HCT116 (cell line): ENCODE measurements at places on chromosomes 1 and 21. TPM values are rescaled to one million over a fixed set of nuclear protein-coding genes. Genes with fewer than 3 reads are reported as not detected.

DNA sequence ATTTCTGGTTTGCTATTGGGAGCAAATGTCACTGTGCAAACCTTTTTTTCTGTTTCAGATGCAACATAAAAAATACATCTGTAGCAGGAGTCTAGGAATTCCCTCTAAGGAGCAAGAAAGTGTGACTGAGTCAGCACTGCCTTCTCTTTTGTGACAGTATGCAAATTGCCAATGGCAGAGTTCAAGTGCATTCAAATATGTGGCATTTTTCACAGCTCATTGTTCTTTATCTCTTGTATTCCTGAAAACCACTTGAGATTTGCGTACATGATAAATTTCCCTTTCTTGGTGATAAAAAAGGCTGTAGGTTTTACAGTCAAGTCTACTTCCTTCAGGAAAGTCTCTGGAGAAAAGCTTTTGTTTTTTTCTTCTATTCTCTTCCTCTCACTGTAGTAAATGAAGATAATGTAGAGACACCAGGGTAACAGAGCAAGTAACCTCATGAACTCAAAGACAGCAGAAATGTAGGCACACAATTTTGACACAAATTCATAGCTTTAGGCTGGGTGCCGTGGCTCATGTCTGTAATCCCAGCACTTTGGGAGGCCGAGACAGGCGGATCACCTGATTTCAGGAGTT lies 129.7 kb upstream of the L1TD1 start:
- DNase-seq: no peak

DNA sequence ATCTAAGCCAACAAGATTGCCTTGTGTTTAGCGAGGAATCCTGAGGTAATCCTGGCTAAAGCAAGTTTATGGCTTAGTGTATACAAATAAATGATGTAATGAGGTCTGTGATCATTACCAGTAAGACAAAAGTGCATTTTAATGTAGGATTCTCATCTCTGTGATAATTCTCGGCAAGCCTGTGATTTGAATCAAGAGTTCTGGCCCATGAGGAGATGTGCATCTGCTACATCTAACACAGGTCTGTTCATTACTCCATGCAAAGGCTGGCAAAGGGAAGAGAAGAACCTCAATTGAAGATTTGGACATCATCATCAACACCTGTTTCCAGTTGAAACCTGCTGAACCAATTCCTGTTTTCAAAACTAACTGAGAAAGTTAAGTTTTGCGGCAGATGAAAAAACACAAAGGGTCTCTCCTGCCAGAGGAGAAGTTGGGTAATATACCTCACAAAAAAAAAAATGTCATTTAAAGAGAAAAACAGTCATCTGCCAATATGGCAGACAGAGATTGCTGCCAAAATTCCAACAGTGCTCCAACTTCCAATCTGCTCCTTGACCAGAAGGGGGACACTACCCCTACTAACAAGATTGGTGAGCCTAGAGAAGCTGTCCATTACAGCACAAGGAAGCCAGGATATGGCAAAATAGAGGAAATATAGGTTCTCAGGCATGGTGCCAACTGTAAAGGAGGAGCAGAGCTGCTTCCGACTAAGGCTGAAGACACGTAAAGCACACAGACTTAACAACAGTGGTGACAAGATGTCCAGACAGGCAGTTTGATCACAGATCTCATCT lies 453.7 kb downstream of the TTLL7 start:
- no peak for DNase-seq

Gene UTS2
- total RNA-seq: 3.0 TPM

GRCh38 chr1:941015-941587 lies 17.4 kb downstream of the SAMD11 start:
- no peak for DNase-seq

GRCh38 chr1:245397771-245398170 lies 243.0 kb downstream of the KIF26B start:
- DNase-seq: no peak
